ENCODE measurements at places on chromosomes 5 and 9.

- no peak for DNase-seq
These were observed 629 bp upstream of the CD74 start for GRCh38 chr5:150413176-150413901.

GRCh38 chr5:1734271-1734907 lies 65.2 kb downstream of the MRPL36 start:
- no peak for DNase-seq

DNA sequence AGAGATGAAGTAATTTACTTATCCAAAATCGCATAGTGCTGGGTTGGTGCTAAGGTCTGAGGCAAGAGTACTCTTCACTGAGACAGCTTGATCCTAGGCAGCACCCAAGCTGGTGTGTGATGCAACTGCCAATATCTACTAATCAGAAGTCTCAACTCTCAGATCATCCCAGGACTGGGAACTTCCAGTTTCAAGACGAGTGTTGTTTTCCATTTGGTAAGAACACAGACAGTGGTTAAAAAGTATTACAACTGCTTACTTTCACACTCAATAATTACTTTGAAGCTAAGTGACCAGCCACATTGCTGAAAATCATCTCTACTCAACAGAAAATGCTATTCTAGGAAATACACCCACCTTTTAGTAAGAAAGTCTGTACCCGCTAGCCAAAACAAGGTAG lies 45.3 kb downstream of the FBXW11 start:
- DNase-seq, result no peak

GRCh38 chr9:73347720-73348119 lies 196.1 kb downstream of the ANXA1 start:
- DNase-seq, result no peak

DNA sequence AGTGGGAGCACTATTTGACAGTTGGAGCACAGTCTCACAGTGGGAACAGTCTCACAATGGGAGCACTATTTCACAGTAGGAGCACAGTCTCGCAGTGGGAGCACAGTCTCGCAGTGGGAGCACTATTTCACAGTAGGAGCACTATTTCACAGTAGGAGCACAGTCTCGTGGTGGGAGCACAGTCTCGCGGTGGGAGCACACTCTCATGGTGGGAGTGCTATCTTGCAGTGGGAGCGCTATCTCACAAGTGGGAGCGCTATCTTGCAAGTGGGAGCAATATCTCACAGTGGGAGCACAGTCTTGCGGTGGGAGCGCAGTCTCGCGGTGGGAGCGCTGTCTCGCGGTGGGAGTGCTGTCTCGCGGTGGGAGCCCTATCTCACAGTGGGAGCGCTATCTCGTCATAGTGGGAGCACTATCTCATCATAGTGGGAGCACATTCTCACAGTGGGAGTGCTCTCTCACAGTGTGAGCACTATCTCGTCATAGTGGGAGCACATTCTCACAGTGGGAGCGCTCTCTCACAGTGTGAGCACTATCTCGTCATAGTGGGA lies 56.1 kb downstream of the MED10 start:
- no peak for DNase-seq

Data from T-helper 17 cell (primary cell).